T-helper 1 cell (primary cell): ENCODE measurements at places on chromosomes 6 and 20.
A peak's percentile ranks its signal among the peaks of the same experiment; 100 is the strongest.

DNA sequence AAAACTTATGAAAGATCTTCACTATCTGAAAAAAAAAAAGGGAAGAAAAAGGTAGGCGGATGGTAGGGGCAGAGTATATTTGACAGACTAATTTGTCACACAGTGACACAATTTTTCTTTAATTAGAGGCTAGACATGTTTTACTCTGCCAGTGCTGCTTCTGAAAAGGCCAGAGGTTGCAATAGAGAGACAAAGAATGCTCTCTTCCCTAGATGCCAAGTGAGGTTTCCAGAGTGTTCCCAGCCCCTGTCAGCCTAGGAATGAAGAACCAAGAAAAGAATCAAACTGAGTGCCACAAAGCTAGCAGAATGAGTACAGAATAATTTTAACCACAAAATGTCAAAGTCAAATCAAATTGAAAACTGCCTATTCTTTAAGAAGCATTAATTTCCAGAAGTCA lies 13.0 kb downstream of the PNISR start:
- no peak for DNase-seq

DNA sequence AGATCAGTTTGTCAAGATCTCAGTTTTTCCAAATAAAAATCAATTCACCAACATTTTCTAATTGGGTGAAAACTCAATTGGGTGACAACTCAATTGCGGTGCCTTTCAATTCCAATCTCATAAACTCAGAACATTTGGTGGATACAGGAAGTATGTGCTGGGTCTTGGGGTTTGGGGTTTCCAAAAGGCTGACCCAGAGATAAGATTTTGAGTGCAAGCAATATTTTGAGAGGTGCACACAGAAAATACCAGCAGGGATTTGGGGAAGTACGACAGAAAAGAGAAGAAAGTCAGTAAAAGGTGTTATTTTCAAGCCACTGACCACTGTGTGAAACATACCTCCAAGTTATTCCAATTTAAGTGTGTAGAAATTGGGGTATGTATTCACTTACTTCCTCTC lies 258.0 kb downstream of the PHACTR1 start:
- DNase-seq: no peak

GRCh38 chr20:4216142-4216735 lies 200.9 kb upstream of the RNF24 start:
- no peak for DNase-seq

- DNase-seq: no peak
Measured at GRCh38 chr6:157996918-157997702, 15.4 kb downstream of the SYNJ2 start.

GRCh38 chr6:158596861-158597260 lies 37.0 kb downstream of the TMEM181 start:
- no peak for DNase-seq

GRCh38 chr20:23061262-23061661 lies 11.8 kb upstream of the THBD start:
- no peak for DNase-seq

DNA sequence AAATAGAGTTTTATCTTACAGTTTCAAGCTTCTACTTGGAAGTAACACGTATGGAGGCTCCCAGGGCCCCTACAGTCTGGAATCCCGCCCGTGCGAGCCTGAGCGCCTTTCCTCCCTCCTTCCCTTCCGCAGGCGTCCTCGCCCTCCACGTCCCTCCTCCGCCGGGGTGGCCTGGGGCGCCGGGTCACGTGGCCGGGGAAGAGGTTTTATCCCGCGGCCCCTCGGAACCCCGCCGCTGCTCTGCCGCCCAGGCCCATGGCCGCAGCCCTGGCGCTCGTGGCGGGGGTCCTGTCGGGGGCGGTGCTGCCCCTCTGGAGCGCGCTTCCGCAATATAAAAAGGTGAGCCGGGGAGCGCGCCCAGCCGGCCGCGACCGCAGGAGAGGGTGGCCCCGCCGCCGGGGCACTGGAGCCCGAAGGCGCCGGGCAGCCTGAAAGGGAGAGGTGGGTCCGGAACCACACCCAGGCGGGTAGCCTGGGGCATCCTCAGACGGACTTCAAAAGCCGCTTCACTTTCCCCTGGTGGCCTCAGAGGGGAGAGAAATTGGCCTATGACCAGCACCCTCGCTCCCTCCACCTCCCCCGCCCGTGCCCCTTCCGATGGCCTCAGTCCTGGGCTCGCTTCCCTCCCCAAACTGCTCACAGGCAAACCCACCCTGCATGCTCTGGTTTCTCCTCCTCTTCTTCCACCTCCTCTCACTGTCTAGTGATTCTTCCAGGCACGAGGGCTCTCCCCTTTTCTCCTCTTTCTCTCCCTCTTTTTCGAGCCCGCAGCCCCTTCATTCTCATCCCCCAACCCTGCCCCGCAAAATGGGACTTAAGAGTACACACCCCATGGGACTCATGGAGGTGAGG lies at the start of gene CLPSL2:
Gene CLPSL2, plus strand, starts transcription at position 235 of the 852 bp plus-strand sequence. Its CDS starts 21 bp downstream, at position 256.
- DNase-seq: no peak

GRCh38 chr6:167338541-167339117 lies 13.7 kb downstream of the TTLL2 start:
- DNase-seq: no peak

DNA sequence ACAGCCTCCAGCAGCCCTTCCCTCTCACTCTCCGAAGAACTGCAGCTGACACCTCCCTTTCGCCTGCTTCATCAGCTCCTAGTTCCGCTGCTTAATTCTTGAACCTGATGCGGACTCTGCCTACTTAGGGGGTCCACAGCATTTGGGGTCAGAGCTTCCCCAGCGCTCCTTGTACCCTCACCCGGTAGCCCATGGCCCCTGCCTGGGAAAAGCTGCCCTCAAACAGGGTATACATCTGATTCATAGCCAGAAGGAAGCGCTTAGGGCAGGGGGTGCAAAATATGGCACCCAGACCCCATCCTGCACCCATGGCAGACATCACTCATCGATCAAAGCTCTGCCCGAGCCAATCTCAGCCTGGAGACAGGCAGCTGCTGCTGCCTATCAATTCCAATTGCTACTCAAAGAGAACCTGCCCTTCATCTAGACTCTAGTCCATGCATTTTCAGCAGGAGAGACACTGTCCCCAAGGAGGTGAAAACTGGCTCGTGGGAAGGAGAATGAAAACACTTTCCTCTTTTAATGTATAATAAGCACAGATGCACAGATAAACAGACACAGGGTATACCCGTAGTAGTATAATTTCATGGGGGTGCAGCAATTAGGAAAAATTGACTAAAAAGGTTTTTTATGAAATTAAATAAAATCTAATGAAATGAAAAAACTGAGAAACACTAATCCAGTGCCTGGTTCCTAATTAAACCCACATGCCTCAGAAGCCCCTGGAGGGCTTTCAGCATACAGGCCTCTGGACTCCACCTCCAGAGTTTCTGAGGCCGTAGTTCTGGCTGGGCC lies 194.8 kb downstream of the PREX1 start:
- DNase-seq: no peak

- no peak for DNase-seq
Measured at GRCh38 chr20:34643928-34644327, 33.0 kb downstream of the PIGU start.

- DNase-seq: no peak
Measured at GRCh38 chr6:99402448-99402847, 8.5 kb upstream of the COQ3 start.

GRCh38 chr6:132780770-132781371 lies 17.6 kb downstream of the SLC18B1 start:
- DNase-seq: no peak

- no peak for DNase-seq
Measured at GRCh38 chr20:37414224-37415035, 68.5 kb downstream of the SRC start.

DNA sequence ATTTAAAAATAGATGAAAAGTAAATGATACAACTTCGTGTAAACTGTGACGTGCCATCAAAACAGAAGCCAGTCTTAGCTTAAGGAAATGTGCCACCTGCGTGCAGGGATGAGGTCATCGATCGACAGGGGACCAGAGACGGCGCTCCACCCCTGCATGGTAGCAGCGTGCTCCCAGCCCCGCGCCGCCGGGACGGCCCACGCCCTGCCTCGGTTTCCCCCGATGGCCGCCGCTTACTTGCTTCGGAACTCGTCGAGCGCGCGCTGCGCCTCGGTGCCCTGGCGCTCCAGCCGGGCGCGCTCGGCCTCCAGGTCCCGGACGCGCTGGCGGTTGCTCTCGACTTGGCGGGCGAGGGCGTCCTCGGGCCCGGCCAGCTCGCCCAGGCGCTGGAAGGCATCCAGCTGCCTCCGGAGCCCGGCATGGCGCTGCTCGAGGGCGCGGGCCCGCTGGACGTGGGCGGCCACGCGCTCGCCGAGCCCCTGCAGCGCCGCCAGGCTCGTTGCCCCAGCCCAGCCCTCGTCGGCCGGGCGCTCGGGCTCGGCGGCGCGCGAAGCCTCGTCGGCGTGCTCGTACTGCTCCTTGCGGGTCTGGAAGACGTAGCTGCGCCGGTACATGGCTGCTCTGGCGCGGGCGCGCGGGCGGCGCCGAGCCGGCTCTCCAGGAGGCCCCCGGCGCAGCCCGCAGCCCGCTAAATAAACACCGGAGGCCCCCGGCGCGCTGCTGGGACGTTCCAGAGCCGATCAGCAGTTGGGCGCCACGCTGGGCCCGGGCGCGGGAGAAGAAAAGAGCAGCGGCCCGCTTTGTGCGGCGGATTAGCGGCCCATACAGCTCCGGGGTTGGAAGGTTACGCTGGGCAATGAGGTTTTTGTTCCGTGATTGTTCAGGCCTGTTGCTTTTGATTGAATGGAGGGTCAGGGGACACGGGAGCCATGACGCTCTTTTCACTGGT lies at the start of gene BFSP1:
Gene BFSP1, minus strand, starts transcription at position 664 of the 949 bp plus-strand sequence. Its CDS starts 50 bp downstream, at position 614.
- DNase-seq: peak; percentile 11

DNA sequence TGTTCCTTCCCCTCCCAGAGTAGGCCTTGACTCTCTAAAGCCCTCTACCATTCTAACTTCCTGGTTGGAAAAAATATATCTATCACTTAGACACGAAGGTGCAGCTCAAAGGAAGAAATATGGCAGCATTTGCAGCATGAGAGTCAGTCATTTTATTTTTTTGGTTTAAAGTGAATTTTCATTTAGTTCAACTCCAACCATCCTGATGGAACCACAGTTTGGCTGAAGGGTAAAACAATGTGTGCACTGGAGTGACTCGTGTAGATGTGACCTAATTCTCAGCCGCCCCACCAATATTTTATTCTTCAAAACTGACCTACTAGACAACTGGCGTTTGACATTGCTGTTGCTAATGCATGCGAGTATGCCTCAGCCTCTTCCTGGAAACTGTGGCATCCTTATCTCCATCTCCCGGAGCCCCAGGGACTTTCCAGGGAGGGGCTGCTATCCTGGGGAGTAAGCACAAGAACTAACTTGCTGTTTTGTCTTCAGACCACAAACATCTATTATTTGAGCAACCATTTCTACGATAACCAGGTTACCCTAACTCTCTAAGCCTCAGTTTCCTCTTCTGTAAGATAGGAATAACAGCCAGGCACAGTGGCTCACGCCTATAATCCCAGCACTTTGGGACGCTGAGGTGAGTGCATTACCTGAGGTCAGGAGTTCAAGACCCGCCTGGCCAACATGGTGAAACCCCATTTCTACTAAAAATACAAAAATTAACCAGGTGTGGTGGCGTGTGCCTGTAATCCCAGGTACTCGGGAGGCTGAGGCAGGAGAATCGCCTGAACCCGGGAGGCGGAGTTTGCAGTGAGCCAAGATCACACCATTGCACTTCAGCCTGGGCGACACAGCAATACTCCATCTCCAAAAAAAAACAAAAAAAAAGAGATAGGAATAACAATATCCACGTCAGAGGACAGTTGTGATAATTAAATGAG lies 148.7 kb upstream of the JARID2 start:
- no peak for DNase-seq

- DNase-seq: no peak
Measured at GRCh38 chr6:166143011-166143410, 24.6 kb downstream of the TBXT start.

GRCh38 chr6:86857783-86858182 lies 79.5 kb upstream of the HTR1E start:
- no peak for DNase-seq

DNA sequence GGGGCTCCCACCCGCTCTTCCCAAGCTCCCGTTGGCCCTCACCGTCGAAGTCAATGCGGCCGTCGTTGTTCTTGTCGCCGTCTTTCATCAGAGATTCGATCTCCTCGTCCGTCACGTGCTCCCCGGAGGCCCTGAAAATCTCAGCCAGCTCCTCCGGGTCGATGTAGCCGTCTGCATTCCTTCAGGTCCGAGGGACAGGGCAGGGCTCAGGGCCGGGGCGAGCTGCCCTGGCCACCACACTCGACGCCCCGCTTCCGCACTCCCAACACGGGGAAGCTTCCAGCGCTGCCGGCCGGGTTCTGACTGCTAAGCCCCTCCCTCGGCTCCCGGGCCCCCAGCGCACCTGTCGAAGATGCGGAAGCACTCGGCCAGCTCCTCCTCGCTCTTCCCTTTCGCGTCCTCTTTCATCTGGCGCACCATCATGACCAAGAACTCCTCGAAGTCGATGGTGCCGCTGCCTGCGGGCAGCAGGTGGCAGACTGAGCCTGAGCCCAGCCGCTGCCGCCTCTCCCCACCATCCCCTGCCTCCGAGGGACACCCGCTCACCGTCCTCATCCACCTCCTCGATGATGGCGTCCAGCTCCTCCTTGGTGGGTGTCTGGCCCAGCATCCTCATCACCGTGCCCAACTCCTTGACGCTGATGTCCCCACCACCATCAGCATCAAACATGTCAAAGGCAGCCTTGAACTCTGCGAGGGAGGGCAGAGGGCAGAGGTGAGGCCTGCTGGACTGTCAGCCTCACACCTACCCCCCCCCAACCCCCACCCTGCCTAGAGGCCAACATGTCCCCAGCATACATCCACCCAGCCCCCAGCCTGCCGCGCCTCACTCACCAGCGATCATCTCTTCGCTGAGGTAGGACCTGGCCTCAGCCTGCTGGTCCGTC lies 2.9 kb downstream of the TNNC2 start:
- peak; percentile 35 for DNase-seq

- no peak for DNase-seq
Measured at GRCh38 chr6:24643920-24644319, 2.1 kb downstream of the KIAA0319 start.

GRCh38 chr20:2698912-2699311 lies 6.3 kb downstream of the EBF4 start:
- no peak for DNase-seq

DNA sequence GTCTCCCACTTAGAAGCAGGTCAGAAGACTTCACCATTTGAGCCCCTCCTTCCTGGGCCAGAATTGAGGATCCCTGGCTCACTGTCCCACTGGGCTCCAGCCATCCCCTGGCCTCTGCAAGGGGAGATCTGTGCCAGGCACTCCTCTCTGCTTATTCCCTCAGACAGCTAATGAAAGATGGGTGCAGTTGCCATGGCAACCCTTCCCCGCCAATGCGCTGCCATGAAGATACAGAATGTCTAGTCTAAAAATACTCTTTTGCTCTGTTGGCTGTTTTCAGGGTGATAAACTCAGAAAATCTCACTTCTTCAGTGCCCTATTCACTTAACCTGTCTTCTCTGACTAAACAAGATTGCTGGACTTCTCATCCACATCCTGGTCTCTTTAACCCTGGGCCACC lies 13.6 kb upstream of the TTLL2 start:
- DNase-seq: no peak
